ENCODE measurements at places on chromosomes 1 and 21.

DNA sequence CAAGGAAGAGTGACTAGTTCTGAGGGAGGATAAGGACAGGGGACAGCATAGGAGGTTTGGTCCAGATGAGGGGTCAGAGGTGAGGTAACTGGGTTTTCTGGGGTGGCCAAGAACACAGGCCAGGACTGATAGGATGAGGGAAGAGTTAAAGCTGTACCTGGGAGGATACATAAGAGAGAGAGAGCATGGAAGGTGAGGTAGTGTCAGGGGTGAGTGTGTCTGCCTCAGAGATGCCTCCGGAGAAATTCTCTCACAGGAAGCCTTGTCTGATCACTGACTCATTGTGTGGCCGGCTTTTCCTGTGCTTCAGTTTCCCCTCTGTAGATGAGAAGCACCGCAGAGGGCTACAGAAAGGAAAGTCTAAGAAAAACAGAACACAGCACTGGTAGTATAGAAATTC, 40.2 kb downstream of the FASLG start:
- peak; percentile 83 for DNase-seq

GRCh38 chr1:237713916-237714315, 176.8 kb downstream of the ZP4 start:
- DNase-seq: no peak

GRCh38 chr1:170967042-170967910, 31.9 kb downstream of the MROH9 start:
- no peak for DNase-seq

- no peak for DNase-seq
These were observed 60.4 kb downstream of the IRF2BP2 start for GRCh38 chr1:234549447-234550021.

GRCh38 chr1:203480525-203481084, 5.0 kb downstream of the PRELP start:
- peak; percentile 39 for DNase-seq

DNA sequence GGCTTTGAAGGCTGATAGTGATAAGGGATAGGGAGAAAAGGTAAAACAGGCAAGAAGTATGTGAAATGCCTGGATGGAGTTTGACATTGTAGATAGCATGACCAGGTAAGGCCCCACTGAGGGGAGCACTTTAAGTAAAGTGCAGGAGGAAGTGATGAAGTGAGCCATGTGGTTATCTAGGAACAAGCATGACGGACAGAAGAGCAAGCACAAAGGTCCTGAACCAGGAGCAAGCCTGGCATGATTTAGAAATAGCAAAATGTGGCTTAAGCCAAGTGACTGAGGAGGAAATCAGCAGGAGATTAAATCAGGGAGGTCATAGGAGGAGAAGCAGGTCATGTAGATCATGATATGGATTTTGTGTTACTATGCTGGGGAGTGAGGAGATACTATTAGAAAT, 129.2 kb downstream of the GLUL start:
- no peak for DNase-seq

- no peak for DNase-seq
These were observed 29.7 kb downstream of the C1orf21 start for GRCh38 chr1:184416481-184416880.

DNA sequence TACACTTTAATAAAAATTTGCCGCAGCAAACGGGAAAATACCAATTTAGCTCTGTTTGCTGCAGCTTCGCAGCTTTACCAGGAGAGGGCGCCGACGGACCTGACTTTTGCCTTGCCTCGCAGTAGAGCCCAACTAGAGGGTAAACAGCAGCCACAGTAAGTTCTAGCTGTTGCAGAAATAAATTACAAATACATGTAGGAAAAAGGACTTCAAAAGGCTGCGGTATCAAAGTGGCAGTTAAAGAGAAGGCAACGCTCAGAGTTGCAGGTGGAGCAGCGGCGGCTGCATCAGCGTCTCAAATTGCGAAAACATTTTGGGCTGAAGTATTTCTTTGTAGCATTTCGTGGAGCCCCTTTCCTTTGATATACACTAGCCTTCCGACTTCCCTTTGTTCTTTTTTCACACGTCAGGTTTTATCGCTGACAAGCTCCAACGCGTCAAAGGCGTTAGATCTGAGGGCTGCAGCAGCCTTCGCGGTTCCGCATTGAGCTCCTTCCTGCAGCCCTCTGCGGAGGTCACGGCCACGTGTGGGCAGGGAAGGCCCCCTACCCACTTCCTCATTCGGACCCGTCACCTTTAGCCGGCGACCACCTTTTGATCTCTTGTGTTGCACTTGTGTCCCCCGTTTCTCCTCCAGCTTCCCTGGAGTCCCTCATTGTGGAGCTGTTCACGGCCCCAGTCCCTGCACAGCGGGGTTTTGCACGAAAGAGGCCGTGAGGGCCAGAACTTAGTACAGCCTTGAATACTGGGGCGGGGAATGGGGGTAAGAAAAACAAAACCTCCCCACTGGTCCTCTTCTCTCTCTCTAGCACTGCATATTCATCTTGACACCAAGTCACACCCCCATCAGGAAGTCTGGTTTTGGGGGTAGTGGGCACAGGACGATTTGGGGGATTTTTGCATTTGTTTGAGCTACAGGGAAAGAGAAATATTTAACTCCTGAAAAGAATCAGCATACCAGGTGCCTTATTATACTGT, 72.8 kb downstream of the S1PR1 start:
- DNase-seq: peak; percentile 62

DNA sequence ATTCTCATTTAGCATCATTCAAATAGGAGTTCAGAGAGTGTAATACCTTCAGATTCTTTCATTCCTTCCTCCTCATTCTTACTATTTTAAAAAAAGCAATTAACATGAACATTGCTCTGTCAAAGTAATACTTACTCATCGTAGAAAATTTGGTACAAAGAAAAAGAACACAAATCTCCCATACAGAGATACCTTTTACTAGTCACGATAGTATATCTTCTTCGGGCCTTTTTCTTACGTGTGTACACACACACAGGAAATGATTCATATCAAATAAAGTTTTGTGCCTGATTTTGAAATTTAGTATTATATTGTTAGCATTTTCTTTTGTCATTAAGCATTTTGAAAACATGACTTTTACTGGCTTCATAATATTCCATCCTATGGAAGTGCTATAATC, 52.9 kb downstream of the NCF2 start:
- no peak for DNase-seq
